ENCODE measurements at places on chromosomes 6 and 20.

DNA sequence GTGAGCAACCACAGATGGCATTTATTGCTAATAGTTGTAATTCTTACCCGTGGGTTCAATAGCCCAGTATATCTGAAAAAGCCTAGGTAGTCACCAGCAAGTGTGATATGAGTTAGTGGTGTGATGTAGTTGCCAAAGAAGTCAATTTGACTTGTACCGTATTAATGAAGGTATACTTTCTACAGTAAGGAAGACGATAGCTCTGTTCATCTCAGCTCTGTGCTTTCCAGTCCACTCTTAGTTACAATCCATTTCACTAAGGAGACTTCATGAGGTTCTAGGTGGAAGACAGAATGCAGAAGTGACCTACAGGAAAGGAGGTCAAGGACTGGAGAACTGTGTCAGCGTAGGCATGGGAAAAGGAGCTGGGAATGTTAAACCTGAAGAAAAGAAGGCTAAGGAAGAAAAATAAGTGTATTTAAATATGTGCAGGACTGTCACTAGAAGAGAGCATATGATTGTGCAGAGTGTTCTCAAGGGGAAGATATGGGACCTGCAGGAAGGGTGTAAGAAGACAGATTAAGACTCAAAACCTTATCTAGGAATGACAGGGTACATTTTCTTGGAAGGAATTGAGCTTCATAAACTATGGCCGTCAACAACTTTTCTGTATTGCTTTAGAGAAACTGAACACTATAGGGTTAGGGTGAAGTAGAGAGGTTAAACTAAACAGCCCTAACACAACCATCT lies 116.9 kb upstream of the SCGN start:
- DNase-seq = no peak

- DNase-seq = no peak
Measured at GRCh38 chr6:158847786-158848185, 28.6 kb upstream of the EZR start.

GRCh38 chr6:170516783-170517616 lies 36.1 kb downstream of the PSMB1 start:
- DNase-seq = peak; percentile 29

DNA sequence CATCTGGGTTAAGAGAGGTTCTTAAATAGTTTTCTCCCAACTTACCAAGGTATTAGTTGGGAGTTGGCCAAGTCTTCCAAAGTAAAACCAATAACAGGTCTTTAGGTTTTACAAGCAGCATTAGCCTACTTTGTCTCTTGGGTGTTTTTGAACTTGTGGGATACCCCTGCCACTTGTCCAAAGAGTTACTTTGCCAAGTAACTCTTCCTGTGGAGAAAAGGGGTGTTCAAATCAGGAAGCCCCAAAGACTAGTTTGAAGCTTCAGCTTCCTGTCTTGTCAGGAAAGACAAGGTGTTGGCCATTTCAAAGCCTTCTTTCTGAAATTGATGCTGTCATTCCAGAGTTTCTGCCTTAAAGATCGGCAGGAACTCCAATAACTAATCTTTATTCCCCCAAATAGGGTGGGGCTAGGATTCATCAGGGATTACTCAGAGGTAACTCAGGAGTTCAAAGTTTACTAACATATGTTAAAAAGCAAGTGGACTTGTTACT lies 822 bp downstream of the RAB22A start:
- no peak for DNase-seq

- DNase-seq = no peak
Measured at GRCh38 chr20:47152068-47152467, 204.4 kb downstream of the ZMYND8 start.

GRCh38 chr6:76866091-76866915 lies 597.0 kb downstream of the HTR1B start:
- no peak for DNase-seq

DNA sequence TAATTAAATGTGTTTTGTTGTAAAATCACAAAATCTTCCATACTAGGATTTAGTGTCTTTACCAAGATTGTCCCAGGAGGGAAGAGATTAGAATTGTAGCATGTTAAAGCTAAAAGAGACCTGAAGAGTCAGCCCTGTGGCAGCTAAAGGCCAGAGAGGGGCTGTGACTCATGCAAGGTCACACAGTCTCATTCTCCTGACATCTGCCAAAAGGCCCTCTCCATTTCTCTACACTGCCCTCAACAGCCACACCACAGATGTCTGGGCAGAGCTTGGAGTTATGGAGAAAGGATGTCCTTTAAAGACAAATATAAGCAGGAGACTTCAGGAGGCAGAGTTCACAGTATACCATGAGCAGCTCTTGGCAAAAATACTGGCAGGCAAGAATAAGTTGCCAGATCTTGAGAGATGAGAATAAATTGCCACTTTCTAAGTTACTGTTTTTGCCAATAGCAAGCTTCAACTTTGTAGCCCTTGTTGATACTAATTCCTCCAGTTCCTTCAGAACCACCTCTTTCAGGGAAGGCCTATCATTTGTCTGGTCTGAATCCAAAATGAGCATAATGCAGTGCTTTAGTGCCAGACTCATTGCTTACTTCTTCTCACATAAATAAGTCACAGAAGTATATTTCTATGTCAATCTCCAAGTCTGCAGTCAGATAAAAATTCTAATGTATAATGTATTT lies 41.7 kb downstream of the AKIRIN2 start:
- no peak for DNase-seq

DNA sequence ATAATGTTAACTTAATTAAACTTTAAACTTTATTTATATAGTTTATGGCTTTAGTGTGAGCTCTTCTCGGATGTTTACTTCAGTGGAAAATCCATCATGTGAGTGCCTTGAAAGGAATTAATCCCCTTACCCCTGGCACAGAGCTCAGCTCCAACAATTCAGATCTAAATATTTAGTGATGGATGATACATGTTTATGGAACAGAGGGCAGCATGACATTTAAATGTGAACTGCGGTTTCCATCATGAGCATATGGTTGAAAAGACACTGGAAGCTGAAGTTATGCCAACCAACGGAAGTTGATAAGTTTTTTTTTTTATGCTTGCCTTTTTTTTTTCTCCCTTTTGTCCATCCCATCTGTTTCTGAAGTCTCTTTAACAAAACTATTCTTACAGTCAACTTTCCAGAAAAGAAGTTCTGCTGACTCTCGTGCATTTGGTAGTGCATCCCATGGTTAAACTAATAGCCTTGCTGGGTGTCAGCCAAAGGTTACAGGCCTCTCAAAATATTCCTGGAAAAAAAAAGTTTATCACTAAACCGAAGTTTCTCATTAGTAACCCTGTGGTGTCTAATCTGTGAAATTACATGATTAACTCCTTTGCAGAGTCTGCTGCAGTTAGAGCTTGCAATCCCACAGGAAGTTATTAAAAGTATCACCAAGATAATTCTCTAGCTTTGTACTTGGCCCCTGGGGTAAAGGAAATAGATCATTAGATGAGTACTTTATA lies 243.9 kb upstream of the TCF21 start:
- DNase-seq = no peak

GRCh38 chr6:105573556-105573955 lies 170.7 kb upstream of the PREP start:
- DNase-seq = no peak

DNA sequence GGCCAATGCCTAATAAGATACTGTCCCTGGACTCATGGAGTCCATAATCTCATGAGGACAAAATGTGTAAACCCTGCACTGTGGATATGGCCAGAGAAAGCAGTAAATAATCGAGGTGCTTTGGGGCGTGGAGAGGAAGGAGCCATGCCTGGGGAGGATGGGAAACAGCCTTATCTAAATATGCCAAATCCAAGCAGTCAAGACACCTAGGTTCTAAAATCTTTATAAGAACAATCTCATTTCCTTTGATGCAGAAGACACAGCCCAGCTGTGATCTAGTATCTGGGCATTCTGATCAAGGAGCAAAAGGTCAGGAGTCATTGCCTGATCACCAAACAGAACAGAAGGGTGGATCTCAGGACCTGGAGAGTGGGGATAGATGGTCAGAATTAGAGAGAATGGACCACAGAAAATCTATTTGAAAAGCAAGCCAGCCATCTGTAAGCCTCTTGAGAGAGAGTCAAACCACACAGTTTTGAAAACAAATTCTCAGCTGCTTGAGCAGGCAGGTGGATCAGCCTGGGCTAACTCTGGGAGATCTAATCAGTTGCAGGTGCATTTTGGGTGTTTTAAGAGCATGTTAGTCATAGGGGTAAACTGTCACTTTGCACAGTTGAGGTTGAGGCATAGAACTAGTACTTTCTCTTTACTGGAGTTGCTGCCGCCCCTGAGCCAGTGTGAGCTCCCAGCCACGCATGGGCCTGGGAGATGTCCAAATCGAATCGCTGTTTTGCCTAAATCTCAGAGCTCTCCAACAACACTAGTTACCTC lies 130.8 kb upstream of the TNFAIP3 start:
- DNase-seq = no peak

- no peak for DNase-seq
Measured at GRCh38 chr6:167103041-167103891, 19.6 kb upstream of the CCR6 start.

- DNase-seq = peak; percentile 54
Measured at GRCh38 chr6:27757307-27757706, 154.9 kb downstream of the OR2B2 start.

DNA sequence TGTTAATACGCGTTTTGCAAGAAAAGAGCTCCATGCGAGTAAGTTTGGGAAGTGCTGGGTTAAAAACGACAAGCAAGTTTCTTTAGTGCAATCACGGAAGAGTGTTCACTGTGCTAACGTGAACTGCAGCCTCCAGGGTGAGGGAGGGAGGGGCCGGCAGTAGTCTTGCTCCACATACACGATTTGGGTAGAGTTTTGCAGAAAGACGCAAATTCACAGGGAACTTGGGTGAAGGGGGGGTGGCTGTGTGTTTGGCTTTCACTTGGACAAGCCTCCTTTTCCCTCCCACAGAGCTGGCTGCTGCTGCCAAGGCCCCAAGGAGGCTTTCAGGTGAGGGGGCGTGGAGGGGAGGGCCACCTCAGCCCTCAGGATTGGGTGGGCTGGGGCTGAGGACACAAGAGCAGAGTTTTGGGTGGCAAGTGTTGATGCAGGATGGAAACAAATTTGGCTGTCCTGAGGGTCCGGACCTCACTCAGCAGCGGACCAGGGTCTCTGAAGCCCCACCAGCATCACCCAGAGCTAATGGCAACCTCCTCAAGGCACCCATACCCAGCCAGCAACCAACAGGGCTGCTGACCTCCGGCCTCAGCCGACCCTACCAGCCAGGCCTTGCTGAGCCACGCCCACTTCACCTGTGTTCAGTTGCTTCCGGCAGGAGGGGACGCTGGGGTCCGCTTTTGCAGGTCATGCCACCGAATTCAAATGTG lies 204.5 kb downstream of the ERMARD start:
- DNase-seq = no peak

- no peak for DNase-seq
Measured at GRCh38 chr20:11677836-11678235, 239.9 kb upstream of the BTBD3 start.

- no peak for DNase-seq
Measured at GRCh38 chr6:124869416-124869815, 92.8 kb upstream of the RNF217 start.

DNA sequence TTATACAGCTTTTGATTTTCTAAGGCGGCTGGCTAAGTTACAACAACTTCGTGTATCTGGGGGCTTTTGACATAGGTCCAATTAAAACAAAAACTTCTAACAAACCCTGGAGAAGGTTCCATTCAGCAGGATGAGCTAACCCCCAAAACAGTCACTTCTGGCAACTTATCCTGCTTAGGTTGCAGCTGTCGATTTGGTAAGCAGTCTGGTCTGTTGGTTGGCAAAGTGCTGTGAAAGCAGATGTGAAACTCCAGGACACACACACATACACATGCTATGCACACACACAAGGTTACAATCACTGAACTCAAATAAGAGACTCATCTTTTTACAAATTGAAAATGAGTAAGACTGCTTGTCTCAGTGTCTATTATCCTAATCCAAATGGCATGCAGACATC lies 119.0 kb upstream of the STMND1 start:
- no peak for DNase-seq
